ENCODE measurements at places on chromosomes 16 and 17.

DNA sequence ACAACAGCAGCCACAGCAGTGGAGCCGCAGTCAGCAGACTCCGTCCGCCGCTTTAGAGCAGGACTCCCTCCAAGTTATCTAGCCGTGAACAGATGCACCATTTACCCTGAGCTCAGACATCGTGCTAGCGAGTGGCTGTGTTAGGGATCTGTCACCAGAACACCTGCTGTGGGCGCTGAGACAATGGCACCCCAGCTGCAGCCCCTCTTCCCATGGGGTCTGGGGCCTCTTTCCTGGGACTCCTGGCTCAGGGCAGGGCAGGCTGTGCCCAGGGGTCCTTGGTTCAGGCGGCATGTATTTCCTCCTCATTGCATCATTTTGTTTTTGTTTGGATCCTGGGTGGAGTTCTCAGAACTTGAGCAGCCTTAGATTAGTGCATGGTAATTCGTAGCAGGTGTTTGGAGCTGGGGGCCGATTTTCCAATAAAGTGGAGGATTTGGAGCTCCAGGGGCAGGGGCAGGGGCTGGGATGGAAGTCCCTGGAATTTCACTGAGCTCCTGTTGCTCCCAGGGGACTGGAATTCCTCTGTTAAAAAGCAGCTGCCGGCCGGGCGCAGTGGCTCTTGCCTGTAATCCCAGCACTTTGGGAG is 23.4 kb downstream of the NMRAL1 start:
- no peak for DNase-seq

DNA sequence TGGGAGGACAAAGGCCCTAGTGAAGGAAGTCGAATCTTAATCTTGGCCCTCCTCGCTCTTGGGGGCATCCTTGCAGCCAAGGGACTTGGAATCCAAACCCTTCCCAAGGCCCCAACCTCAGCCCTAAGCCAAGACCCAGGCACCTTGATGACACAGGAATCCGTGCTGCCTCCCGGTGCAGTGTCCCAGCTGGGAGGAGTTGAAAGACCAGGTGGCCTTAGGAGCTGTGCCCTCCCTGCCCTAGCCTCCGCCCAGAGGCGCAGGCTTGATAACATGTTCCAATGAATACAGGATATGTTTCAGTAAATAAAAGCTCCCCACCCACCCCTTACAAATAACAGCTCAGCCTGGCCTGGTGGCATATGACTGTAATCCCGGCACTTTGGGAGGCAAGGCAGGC is at the start of gene CHST5:
Gene CHST5 (minus strand): TSS at position 208 of the 400 bp plus-strand sequence. CDS start 5,724 bp downstream, outside the sequence.
- no peak for DNase-seq

DNA sequence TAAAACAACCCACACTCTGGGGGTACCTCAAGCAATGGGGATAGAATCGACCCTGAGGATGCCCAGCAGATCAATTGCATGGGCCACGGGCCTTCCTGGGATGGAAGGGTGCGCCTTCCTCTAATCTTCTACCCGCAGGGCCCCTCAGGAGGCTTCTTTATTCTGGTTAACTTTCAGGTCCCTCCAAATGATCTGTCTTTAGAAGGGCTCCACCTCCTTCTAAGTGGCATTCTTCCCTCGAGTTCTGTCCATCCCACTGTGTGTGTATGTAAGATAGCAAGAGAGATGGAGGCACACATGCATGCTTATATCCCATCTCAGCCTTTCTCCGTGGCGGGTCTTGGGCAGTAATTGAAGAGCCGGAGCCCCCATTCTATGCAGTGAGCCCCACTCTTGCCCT is 125.7 kb downstream of the MRM1 start:
- no peak for DNase-seq

DNA sequence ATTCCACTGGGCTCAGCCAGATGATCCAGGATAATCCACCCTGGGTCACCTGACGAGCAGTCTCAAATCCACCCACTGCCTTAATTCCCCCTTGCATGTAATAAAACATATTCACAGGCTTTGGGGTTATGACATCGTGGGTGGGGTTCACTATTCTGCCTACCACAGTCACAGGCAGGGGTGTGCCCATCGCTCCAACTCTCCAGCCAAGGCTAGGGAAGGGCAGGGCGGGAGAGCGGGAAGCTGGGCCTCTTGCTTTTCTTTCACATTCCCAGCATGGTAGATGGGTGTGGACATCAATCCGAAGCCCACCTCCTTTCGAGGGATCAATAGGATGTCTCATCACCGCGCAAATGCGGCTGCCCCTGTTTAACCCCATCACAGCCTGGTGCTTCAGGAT is 12.7 kb upstream of the CD300LD start:
- no peak for DNase-seq

DNA sequence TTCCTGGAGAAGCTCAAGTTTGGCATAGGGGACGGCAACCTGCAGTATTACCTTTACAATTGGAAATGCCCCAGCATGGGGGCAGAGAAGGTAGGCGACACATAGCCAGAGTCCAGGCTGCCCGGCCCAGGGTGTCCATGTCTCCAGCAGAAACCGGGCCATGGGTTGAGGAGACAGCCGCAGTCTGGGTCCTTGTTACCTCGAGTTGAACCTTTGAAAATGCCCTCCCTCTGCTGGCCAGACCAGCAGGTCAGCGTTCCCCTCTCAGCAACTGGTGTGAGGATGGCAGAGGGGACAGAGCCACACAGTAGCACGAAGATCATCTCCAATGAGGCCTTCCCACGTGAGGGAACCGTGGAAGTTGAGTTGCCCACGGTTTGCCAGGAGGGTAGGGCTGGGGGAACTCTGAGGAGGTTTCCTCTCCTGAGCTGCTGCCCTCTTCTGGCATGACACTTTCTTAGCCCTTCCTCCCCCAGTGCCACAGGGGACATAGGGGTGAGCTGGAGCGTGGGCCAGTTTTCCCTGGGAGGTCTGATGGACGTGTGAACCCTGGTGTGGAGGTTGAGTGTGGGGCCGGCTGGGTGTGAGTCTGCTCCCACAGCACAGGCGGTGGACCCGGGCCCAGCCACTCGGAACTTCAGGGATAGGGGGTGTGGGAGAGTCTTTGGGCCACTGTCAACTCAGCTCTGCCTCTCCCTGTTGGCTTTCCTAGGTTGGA is 27.2 kb downstream of the PLCD3 start:
- DNase-seq: no peak

- DNase-seq: no peak
Measured at GRCh38 chr16:11632455-11632939, 35.8 kb upstream of the SNN start.

GRCh38 chr16:1199347-1200013 is 25.6 kb downstream of the TPSG1 start:
- no peak for DNase-seq

GRCh38 chr17:65523853-65524664 is 37.4 kb downstream of the AXIN2 start:
- no peak for DNase-seq

DNA sequence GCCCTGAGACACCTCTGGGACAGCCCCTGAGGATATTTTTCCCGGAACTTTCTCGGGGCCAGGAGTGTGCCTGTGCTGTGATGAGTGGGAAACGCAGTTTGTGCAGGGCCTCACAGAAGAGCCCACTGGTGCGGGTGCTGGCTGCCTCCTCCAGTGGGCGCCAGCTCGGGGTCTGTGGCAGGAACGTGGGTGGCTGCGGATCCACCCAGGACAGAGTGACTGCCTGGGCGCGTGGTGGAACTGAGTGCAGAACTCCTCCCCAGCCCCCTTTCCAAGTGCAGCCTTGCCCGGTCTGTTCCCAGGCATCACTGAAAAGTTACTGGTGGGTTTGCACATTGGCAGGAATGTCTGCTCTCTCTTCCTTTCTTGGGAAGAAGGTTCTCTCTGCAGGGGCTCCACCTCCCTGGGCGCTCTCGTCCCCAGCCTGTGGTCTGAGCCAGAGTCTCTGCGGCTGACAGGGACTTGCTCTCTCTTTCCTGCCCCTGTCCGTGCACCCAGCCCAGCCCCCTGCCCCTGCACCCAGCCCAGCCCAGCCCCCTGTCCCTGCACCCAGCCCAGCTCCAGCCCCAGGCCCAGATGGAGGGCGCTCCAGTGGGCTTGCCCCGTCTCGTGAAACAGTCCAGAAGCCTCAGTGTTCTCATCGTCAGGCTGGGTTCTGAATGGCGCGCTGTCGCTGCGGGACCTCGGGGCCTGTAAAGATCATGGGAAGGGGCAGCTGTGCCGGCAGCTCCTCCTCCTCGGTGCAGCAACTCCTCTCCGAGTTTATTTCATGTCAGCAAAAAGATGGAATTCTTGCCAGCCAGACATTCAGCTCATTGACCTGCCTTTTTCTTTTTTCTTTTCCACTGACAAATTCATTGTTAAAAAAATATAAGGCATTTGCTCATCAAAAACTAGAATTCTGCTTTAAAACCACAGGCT is 117.5 kb downstream of the BANP start:
- DNase-seq: no peak

DNA sequence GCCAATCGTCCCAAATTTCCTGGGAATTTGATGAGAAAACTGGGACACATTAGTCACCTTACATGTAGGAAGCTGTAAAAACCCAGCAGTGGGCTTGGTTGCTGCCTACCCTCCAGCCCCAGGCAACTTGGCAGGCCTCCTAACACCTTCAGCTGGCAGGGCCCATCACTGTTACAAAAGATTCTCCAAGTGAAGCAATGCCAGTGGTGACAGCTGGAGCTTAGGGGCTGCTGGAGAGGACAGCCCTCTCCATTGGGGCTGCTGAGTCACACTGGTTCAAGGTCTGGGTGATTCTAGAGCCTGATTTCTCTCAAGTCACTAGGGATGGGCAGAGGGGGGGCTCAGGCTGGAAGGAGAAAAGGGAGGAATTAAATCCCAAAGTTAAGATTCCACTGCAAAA is 180.6 kb downstream of the COPRS start:
- DNase-seq: no peak

DNA sequence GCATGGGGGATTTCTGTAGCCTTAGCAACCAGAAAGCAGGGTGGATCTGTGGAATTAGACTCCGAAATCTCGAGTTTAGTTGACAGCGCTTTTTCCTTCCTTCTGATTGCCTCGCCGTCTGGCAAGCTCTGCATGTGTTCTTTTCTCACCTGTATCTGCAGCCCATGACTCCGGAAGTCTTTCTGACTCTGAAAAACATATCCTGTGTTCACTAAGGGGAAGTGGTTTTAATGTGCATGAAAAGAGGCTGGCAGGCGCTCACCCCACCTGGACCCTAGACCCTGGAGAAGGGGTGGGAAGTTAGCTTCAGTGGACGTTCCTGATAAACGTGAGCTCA is 158.5 kb downstream of the RPTOR start:
- DNase-seq: no peak

DNA sequence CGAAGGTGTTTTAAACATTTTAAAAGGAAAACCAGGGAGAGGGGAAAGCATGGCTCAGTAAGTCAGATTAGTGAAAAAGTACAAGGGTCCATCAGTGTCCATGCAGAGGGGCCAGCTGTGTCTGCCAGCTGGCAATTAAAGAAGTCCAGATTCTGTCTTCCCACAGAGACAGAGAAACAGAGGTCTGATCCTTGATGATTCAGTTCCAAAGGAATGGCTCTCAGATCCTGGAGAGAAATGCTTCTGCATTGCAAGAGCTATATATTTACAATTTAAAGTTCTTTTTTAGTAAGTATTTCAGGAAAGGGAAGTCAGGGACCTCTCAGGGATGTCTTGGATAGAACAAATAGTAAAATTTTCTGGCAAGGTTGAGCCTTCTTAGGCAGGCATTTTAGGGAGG is 56.2 kb downstream of the HSD17B2 start:
- DNase-seq: no peak

DNA sequence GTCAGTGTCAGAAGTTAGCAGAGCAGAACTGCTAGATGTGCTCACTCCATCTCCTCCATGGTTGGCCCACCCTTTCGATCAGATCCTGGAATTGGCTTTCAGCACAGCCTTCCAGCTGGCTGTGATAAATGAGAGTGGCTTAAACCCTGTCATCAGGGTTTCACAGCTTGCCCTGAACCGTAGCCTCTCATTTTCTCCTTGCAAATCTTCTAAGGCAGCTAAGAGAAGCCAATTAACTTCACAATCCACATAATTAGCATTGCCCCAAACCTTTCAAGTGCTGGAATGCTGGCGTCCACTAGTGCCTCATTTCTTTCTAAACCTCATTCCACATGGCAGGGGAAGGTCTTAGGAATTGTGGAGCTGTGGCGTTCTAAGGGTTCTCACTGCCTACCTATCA is 21.7 kb downstream of the MILR1 start:
- no peak for DNase-seq

DNA sequence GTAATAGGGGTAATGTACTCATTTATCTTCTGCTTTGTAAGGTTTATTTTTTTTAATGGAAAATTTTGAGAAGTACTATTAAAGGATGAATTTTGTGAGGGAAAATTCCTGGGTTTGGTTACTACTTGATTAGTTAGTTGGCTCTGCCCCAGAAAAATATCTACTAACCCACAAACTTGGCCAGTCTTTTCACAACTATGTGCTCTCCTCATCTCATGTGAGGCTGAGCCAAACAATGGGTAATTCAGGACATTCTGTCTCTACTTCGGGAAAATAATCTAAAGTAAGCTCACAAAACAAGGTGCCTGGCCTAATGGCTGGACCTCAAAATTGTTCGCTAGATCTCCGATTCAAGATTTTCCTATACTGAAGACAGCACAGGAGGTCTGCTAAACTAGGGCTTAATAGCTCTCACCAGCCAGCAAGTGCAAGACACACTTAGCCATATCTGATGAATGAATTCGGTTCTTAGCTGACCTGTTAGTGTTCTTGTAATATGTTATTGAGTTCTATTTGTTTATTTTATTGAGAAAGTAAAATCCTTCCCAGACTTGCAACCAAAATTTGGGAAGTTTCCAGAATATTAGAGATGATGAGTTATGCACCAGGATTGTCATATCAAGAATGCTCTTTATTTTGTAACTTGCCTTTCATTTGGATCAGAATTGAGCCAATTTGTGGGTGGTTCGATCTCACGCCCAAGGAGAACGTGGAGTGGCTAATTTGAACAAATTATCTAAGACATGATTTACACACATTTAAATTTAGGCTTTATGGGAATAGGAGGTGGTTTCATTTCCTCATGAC is 5.7 kb downstream of the KCNJ16 start:
- no peak for DNase-seq

GRCh38 chr17:3986270-3986938 is 22.2 kb upstream of the ATP2A3 start:
- DNase-seq: no peak

GRCh38 chr17:45374501-45374900 is 57.7 kb upstream of the MAP3K14 start:
- DNase-seq: no peak

DNA sequence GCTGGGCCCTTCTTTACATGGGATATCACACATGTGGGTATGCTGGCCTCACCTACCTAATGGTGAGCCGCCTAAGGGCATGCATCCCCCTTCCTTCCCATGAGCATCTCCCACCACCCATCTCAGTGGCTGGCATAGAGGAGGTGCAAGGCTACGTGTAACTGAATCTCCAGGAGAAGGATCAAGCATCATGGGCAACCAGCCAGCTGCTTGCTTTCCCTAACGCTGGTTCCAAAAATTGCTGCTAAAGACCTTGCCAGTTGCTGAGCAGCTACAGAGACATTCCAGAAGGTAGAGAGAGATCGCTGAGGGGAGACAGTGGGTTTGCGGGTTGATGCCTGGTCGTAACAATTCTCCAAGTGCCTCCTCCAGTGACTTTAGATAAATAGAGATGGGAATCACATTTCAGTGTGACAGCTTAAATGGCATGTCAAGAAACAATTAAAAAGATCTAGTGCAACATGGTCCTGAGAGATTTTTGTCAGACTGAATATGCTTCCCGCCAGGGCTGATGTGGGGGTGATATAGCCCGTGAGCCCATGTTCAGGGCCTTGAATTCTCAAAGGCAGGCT is 378.4 kb upstream of the CDH5 start:
- DNase-seq: no peak
